ENCODE measurements at places on chromosomes 11 and 22.
A peak's percentile ranks its signal among the peaks of the same experiment; 100 is the strongest.

- no peak for DNase-seq
Observed at GRCh38 chr11:124643042-124643604, 20.5 kb downstream of the TBRG1 start.

DNA sequence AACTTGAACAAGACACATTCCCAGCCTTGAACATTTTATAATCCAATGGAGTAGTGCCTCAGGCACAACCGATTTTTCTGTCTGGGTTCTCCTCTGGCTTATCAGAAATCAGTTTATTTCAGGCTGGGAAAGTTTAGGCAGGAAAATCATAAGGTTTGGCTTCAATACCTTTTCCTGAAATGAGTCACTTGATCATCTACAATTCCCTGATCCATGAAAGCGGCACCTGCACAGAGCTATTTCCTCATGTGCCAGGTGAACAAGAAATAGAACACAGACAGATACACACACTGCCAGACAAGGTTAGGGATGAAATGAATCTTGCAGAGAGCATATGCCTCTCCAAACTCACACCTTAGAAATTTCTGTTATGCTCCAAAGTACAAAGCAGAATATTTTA, 106.7 kb upstream of the OR9G4 start:
- no peak for DNase-seq

DNA sequence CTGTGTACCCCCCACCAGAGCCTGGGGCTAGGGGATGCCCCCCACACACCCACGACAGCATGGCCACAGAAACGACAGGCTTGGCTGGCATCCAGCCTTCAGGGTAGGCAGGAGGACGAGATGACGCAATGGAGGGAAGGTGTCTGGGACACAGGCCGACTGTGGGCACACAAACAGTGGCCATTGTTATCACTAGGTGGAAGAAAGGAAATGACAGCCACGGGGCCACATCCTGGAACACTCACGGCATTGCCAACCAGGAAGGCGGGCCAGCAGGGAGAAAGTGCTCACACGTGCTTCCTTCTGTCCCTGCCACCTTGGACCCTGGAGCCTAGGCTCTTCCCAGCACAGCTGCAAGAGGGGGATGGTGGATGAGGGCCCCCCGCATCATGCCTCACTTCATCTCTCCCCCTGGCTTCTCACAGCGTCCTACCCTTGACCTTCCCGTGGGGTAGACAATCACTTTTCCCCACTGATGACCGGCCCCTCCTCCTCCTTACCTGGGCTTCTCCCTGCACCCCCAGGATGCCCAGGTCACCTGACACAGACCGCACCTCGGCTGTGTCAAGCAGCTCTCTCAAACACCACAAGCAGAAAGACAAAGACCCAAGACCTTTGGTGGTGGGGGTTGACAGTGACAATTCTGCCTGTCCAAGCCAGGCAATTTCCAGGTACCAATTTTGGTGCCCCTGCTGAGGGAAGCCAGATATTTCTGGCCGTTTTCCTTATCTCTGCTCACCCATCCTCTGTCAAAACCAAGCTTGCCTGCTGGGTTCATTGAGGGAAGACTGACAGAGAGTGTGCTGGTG, 8.6 kb downstream of the PLA2G6 start:
- no peak for DNase-seq

DNA sequence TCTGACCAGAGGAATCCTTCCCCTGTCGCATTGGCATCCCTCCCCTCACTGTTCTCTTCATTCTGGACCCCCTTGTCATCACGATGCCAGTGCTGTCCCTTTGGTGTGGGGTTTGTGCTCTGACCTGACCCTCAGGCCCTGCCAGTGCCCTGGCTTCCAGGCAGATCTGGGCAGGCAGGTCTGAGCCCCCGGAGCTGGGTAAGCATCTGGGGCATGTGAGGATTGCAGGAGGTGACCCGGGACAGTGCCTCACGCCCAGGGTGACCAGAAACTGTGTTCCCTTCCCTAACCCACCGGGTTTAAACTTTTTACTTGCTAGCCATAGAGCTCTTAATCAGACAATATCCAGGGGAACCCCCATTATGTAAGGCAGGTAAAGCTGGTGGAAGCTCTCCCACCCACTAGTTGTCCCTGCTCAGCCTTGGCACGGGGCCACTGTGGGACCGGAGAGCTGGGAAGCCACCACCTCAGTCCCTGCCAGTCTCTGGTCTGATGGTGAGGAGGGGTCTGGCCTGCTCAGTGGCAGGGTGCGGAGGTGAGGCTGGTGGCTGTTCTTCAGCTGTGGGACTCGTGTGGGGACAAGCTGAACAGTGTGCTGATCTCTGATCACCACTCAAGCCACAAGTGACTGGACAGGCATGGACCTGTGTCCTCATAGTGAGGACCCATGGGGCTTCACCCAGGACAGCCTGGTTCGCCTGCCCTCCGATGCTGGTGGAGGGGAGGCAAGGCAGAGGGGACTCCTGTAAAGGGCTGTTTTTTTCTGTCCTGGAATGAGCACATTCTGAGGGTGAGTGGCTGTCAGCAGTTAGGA, 38.0 kb downstream of the BCR start:
- no peak for DNase-seq

GRCh38 chr11:133414506-133414905, 117.8 kb downstream of the OPCML start:
- no peak for DNase-seq

GRCh38 chr11:80007616-80008015, 566.8 kb upstream of the TENM4 start:
- no peak for DNase-seq

GRCh38 chr11:130386056-130386455, 42.4 kb downstream of the ADAMTS8 start:
- no peak for DNase-seq

DNA sequence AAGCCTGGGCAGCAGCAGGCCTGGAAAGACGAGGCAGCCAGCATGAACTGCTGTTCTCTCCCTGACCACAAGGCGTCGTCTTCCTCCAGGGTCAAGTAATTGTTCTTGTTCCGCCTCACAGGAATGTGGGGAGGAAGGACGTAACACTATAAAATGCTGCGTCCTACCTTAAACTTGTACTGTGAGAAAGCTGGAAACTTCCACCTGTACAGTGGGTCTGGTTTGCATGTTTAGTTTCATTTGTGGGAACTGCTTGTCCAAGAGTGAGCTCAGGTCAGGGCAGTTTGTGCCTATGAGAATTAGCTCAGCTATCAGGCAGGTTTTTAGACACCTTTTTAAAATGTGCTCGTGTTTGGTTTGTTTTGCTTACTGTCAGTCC, 55.2 kb downstream of the PANX1 start:
- peak; percentile 63 for DNase-seq

DNA sequence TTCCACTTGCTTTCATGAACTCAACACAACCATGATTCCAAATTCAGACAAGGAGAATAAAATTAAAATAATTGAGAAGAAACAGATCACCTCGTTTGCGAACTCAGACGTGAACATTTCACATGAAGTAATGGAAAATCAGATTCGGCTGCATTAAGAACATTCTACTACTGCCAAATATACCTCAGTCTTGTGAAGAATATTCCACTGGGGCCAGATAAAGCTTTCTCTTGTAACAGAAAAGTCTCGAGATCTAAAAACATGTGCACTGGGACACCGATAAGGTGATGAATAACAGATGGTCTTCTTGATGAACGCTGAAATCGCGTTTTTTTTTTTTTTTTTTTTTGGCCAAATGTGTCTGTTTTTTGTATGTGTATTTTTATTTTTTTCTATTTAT, 761.1 kb downstream of the BRD1 start:
- DNase-seq = no peak

DNA sequence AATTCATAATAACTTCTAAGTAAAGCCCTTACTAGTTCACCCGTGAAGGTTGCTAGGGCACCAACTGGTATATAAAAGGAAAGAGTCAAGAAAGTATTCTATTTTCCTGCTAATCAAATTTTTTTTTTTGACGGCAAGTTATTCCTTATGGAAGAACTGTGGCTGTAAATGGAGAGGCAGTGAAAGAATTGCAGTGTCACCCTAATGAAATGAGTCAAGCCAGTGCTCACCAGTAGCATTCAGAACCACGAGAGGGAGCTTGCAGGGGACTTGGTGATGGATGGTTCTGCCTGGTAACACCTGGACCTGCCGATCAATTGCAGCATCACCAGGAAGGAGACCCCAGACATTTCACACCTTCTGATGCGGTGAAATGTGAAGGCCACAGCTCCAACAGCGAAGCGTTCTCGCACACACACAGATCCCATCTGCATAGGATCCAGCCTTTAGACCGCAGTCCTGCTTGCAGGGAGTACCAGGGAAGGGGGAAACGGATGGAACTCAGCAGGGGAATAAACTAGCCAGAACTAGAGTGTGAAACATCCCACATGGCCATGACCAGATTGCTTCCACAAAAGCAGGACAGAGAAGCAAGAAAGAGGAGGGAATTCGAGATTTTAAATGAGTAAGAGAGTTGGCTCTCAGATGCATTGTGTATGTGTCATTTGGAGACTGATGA, 326.2 kb downstream of the TBC1D22A start:
- no peak for DNase-seq

GRCh38 chr11:131457163-131457562, 86.7 kb downstream of the NTM start:
- DNase-seq = no peak

GRCh38 chr11:118287006-118287405, 17.5 kb upstream of the CD3E start:
- no peak for DNase-seq

GRCh38 chr11:8800520-8801110, 110.4 kb upstream of the AKIP1 start:
- DNase-seq = no peak

DNA sequence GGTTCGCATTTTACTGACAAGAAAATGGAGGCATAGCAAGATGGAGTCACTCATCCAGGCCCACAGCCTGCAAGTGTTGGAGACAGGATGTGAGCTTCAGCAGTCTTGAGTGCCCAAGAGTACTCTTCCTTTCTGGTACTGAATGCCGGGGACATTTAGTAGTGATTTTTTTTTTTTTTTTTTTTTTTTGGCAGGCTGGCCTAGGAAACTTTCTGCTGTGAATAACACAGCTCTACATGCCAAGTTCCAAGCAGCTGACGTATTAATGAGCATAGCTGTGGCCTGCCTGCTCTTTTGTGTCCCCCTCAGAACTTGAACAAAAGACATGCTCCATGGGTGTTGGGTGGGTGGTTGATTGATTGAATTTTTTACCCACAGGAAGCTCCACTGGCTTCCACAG, 195.5 kb upstream of the CADM1 start:
- DNase-seq = no peak

- no peak for DNase-seq
Observed at GRCh38 chr22:23499845-23500500, 80.1 kb downstream of the IGLL1 start.

GRCh38 chr11:111414267-111414931, 35.3 kb upstream of the POU2AF1 start:
- DNase-seq = no peak

DNA sequence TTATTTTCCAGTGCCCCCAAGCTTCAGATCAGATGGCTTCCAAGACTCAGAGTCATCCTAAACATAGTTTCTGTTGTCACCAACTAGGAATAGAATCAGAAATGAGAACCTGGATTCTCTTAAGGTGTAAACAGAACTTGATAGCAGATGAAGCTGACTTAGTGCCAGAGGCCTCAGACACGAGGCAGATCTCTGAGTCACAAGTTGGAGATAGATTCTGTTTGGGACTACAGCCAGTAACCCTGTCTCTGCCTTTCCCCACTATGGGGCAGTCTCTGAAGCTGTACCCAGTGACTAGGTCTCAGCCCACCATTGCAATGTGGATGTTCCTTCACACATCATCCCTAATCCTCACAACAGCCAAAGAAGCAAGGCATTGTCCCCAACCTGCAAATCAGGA, 25.4 kb downstream of the NEU3 start:
- no peak for DNase-seq
